Metanephros (tissue), 2 donors: ENCODE measurements at places on chromosomes 7 and 10. TPM values are rescaled to one million over a fixed set of nuclear protein-coding genes. Genes with fewer than 3 reads are reported as not detected.

The MICU1 gene
- total RNA-seq: 57.7 TPM

The IFT22 gene
- 47.1 TPM for total RNA-seq

The CDHR3 gene
- 10.7 TPM for total RNA-seq

The OR2A5 gene
- total RNA-seq: not detected

The DYDC2 gene
- total RNA-seq: 0.99 TPM

The GHRHR gene
- total RNA-seq: not detected

The LRRC4 gene
- 3.4 TPM for total RNA-seq

The SEC23IP gene
- 24.8 TPM for total RNA-seq

The CALML5 gene
- total RNA-seq: not detected

The CFAP46 gene
- 4.6 TPM for total RNA-seq

The NT5C3A gene
- total RNA-seq: 34.9 TPM

The RBP3 gene
- not detected for total RNA-seq

The CTBP2 gene
- total RNA-seq: 98.8 TPM

The LIPJ gene
- 0.23 TPM for total RNA-seq

The KAZALD1 gene
- 12.7 TPM for total RNA-seq

The BLOC1S2 gene
- 16.9 TPM for total RNA-seq

The ELFN1 gene
- total RNA-seq: 21.7 TPM

The AKR1C8 gene
- 0.41 TPM for total RNA-seq

The THSD7A gene
- 54.5 TPM for total RNA-seq

The LRRD1 gene
- total RNA-seq: 0.82 TPM

The EBLN1 gene
- total RNA-seq: not detected

The MBL2 gene
- total RNA-seq: not detected

The GPR158 gene
- total RNA-seq: 0.18 TPM

The PNLIPRP3 gene
- not detected for total RNA-seq

The COL1A2 gene
- total RNA-seq: 1,434 TPM

The SGPL1 gene
- 70.1 TPM for total RNA-seq

The TRIM50 gene
- 0.18 TPM for total RNA-seq

The SMO gene
- 75.1 TPM for total RNA-seq

The MAT1A gene
- total RNA-seq: 0.47 TPM

The RHOBTB1 gene
- total RNA-seq: 44.8 TPM

The MEOX2 gene
- total RNA-seq: 8.3 TPM

The SPACDR gene
- 0.58 TPM for total RNA-seq

The BTBD16 gene
- 0.41 TPM for total RNA-seq

The C10orf143 gene
- 2.1 TPM for total RNA-seq

The ADAP1 gene
- total RNA-seq: 18.6 TPM

The ZNF239 gene
- 6.7 TPM for total RNA-seq

The CYP2C19 gene
- 0.18 TPM for total RNA-seq

The SPDYE11 gene
- not detected for total RNA-seq

The PRTFDC1 gene
- total RNA-seq: 18.7 TPM

The RASA4 gene
- total RNA-seq: 55.5 TPM

The OPN1SW gene
- total RNA-seq: not detected

The ETV1 gene
- total RNA-seq: 21.3 TPM

The ZNF248 gene
- total RNA-seq: 22.9 TPM

The SH3PXD2A gene
- 37.0 TPM for total RNA-seq
